Right forelimb (tissue), 1 donor: ENCODE measurements at places on chromosomes 7 and 10.
A peak's percentile ranks its signal among the peaks of the same experiment; 100 is the strongest.

GRCh38 chr7:2814946-2815874 is 28.9 kb downstream of the GNA12 start:
- DNase-seq, result no peak

GRCh38 chr7:97090761-97091353 is 26.6 kb upstream of the SDHAF3 start:
- DNase-seq, result no peak

DNA sequence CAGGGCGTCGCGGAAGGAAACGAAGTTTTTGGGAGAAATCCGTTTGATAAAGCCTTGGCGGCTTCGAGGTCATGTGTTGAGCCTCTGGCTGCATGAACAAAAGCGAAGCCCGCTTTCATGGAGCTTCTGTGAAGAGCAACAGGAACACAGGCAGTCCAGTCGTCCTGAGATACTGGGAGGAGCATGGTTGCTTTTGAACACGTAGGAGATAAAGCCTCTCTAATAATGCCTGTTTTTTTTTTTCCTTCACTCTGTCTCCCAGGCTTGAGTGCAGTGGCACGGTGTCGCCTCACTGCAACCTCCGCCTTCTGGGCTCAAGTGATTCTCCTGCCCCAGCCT is 473 bp upstream of the ZNF32 start:
- no peak for DNase-seq

DNA sequence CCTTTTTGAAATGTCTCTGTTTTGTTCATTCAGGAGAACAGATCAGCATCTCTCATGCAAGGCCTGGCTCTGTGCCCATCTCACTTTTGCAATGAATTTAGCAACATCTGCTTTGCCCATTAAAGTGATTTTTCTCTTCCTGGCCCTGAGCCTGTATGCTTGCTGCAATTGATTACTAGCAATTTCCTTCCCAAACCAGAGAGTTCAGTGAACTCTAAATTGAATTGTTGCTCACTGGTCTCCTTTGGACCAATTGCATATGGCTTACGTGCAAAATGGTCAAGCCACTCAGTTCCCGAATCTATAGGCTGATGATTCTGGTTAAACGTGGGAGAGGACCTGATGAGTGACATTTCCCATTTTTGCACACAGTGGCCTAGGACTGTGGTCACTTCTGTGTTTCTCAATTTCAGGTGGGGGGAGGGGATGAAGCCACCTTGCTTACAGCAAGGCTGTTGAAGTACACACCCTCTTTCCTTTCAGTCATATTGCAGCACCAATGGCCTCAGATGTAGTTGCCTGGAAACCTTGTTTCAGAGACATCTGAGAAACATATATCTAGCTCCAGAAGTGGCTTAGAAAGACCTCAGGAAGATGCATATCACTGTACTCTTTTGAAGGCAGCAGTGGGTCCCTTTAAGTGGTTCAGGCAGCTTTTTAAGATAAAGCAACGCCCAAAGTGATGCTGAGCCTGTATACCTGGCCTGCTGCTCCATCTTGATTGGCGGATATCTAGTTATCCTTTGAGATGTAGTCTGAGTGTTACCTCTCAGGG is 201.4 kb downstream of the PTEN start:
- peak; percentile 67 for DNase-seq

GRCh38 chr10:122733443-122733842 is 33.8 kb upstream of the C10orf120 start:
- no peak for DNase-seq

DNA sequence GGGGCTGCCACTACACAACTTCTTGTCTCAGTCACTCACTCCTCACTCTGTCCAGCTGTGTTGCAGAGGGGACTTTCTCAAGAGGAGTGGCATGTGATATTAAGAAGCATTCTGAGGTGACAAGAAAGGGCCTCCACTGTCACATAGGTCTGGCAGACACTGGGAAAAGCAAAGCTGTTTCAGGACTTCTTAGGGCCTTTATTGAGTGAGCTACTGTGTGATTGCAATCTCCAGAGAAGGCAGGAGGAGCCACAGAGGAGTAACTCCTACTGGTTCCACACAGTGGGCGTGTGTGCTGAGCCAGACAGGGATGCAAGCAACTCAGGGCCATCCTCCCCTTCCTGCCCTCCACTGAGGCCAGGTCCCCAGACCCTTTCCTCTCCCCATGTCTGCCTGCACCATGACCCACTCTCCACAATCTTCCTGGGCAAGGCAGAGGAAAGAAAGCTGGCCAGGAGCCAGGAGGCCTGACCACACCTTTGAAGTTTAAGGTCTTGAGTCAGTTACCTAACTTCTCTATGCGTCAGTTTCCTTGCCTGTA is 262.0 kb upstream of the ZMIZ1 start:
- no peak for DNase-seq

GRCh38 chr10:32940321-32941301 is 17.4 kb downstream of the ITGB1 start:
- DNase-seq, result no peak

- no peak for DNase-seq
Observed at GRCh38 chr7:84877943-84878570, 308.8 kb downstream of the SEMA3D start.

DNA sequence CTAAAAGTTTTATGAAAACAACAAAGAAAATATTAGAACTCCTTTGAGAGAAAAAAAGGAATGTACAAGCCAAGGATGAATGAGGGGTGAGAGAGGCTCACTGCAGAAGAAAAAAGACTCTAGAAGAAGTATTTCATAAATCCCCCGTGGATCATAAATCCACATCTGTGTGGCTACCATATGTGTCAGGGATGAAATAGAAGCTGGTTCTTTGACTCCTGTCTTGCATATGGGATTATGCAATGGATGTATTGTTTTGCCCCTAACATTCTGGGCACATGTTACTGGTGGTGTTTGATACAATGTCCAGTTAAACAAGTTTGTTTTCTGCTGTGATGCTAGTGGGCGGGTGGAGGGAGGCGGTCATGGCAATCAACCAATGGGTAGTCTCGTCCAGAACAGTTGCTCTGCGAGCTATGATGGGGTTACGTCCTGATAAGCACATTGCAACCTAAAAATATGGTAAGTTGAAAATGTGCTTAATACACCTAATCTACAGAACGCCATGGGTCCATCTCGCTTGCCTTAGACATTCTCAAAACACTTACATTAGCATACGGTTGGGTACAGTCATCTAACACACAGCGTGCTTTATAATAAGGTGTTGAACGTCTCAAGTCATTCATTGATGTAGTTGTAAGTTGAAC is 34.1 kb upstream of the PITRM1 start:
- DNase-seq, result no peak

DNA sequence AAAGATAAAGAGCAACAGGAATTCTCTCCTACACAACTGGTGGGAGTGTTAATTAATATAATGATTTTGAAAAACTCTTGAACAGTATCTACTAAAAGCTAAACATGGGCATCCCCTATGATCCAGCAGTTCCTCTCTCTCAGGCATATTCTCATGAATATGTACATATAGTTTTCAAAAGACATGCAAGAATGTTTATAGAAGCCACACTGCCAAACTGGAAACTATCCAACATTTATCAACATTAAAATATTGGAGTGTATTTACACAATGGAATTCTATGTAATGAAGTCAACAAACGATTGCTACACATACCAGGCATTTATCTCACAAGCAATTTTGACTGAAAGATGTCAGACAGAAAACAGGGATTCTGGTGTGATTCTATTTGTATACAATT is 404.5 kb upstream of the ANKRD30A start:
- no peak for DNase-seq

GRCh38 chr10:11683529-11684320 is 58.5 kb upstream of the ECHDC3 start:
- no peak for DNase-seq

GRCh38 chr10:132158122-132158741 is 28.5 kb upstream of the DPYSL4 start:
- DNase-seq, result no peak

GRCh38 chr7:577741-578370 is 58.2 kb upstream of the PDGFA start:
- no peak for DNase-seq

- DNase-seq, result no peak
Observed at GRCh38 chr7:2862831-2863361, 18.8 kb upstream of the GNA12 start.

GRCh38 chr10:603745-604144 is 85.7 kb downstream of the DIP2C start:
- DNase-seq, result no peak

DNA sequence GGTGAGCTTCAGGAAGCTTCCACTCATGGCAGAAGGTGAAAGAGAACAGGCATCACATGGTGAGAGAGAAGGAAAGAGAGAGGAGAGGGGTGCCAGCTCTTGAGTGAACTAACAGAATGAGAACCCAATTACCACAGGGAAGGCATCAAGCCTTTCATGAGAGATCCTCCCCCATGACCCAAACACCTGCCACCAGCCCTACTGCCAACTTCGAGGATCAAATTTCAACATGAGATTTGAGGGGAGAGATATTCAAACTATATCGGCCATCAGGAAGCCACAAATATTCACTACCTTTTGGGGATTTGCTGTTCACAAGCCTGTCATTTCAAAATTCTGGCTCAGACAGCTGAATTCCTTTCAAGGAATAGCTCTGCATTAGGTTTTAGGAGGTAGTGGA is 39.9 kb upstream of the SMNDC1 start:
- no peak for DNase-seq

DNA sequence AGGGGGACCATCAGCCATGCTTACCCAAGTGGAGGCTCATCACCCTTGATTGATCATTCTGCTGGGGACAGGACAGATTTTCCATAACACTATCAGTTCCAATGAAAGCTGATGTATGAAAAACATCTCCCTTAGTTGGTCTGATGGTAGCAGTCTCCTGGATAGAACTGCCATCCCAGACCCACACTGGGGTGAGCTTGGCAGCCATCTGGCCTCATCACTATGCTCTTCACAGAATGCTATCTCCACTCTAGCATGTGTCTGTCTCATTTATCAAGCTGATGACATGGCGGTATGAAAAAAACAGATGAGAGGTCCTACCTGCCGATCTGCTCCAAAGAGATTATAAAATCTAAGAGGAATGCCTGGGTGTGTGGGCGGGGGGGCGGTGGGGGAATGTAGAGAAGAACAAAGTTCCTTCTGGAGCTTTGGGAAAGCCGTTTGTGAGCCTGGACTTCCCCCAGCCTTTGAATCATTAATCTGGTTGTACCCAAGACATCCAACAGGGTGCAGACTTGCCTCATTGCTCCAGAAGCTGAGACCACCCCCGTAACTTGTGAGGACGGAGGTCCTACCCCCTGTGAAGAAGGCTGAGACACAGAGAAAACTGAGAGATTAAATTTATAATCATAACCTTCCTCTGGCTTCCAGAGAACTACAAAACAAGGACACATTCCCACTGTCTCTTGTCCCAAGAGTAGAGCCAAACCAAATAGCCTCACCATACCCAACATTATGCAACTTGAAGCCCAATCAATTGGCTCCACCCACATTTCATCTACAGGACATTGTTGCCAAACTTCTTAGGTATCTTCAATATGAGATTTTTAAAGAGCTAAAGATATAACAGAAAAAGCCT is 340.8 kb downstream of the KCNMA1 start:
- no peak for DNase-seq

GRCh38 chr10:11986593-11987216 is 55.9 kb downstream of the UPF2 start:
- DNase-seq, result peak; percentile 84
